NCI-H1694 treated with DMSO at 0.1 percent for 48 hours (cell line): ENCODE measurements at places on chromosomes 2 and 18.

DNA sequence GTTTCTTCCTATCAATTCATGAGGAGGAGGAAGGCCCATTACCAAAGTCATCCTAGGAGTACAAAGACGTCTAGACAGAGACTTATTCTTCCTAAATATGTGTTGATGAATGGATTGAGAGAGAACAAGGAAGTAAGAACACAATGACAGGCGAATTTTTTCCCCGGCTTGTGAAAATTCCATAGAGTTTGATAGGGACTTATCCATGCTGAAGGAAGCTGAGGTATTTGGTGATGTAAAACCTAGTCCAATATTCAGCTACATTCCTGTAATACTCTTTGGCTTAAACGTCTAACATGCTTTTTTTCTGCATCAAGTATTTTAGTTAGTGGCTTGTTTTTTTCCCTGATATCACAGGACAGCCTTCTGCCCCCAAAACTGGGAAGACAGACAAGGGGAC is 121.9 kb upstream of the MYT1L start:
- DNase-seq = no peak

GRCh38 chr18:69647702-69648101 is 247.0 kb downstream of the DOK6 start:
- DNase-seq = no peak

DNA sequence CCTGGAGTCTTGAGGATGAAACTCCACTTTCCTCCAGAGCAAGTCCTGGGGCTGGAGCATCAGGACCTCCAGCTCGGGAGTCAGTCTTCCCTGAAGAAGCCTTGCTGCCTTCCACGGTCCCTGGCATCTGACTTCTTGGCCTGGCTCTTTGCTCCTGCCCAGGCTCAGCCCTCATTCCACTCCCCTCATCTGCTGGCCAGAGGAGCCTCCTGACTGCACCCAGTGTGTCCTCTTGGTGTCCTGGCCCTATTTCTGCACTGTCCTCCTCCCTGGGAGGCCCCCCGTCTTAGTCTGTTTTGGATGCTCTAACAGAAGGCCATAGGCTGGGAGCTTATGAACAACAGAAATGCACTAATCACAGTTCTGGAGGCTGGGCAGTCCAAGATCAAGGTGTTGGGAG is 231.5 kb downstream of the LOXHD1 start:
- DNase-seq = no peak

DNA sequence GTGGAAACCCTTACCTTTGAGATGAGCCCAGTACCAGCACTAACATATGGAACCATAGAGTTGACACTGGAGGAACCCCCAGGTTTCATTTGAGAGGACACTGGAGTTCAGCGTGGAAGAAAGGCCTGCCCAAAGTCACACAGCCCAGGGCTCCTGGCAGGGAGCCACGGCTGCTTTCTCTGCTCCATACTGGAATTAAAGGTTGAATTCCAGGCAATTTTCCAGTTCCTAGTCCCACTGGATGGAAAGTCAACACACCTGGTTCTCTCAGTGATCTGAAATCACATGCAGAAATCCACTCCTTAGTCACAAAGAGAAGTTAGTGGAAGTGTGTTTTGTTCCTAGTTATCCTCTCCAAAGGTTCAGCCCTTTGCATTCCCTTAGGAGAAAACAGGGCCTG is 336.1 kb upstream of the SKOR2 start:
- DNase-seq = no peak

GRCh38 chr2:72143441-72144273 is 4.0 kb downstream of the CYP26B1 start:
- no peak for DNase-seq

DNA sequence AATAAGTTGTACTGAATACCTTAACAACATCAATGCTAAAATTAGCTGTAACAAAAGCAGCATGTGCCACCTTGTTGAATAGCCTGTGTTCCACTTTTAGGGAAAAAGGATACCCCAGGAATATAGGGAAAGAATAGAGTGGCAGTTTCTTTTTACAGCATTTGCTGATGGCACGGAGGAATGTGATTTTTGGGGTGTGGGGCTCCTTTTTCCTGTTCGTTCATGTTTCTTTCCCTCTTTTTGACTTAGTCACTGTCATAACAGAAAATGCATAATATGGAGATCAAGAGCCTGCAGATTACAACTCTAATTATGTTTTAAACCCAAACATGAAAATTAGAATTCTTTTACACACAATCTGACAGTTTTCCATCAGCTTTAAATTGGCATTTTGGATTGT is 60.4 kb downstream of the MAP3K20 start:
- DNase-seq = no peak

GRCh38 chr2:67936969-67937368 is 125.8 kb downstream of the C1D start:
- DNase-seq = no peak

DNA sequence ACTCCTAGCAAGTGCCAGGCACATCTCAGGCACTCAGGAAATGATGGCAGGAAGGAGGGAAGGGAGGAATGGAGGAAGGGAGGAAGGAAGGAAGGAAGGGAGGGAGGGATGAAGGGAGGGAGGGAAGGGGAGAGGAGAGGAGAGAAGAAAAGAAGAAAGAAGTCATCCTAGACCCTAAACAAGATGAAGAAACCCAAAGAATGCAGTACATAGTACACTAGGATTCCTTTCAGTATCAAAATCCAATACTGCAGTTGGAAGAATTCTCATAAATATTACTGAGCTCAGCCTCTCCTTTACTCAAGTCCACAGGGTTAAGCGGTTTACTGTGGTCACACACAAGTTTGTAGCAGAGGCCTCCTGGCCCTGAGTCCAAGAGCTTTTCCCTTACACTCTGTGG is 155.7 kb upstream of the ETAA1 start:
- DNase-seq = no peak

- no peak for DNase-seq
These were observed 9.1 kb downstream of the ITM2C start for GRCh38 chr2:230873661-230874401.

GRCh38 chr2:158967731-158968395 is 577 bp upstream of the TANC1 start:
- peak; percentile 74 for DNase-seq

GRCh38 chr2:183604065-183604464 is 479.8 kb downstream of the NUP35 start:
- no peak for DNase-seq

- no peak for DNase-seq
These were observed 571.7 kb upstream of the ACVR2A start for GRCh38 chr2:147273106-147273505.

- DNase-seq = no peak
These were observed 186.4 kb upstream of the COL3A1 start for GRCh38 chr2:188787658-188788240.

GRCh38 chr2:38400513-38400912 is 23.4 kb upstream of the ATL2 start:
- no peak for DNase-seq

DNA sequence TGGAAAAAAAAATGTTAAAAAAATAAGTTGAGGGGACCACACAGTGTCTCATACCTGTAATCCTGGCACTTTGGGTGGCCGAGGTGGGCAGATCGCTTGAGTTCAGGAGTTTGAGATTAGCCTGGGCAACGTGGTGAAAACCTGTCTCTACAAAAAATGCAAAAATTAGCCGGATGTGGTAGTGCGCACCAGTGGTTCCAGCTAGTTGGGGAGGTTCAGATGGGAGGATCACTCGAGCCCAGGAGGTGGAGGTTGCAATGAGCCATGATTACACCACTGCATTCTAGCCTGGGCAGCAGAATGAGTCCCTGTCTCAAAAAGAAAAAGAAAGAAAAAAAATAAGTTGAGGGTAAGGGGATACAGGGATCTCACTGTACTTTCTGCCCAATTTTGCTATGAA is 6.1 kb upstream of the KYNU start:
- no peak for DNase-seq

DNA sequence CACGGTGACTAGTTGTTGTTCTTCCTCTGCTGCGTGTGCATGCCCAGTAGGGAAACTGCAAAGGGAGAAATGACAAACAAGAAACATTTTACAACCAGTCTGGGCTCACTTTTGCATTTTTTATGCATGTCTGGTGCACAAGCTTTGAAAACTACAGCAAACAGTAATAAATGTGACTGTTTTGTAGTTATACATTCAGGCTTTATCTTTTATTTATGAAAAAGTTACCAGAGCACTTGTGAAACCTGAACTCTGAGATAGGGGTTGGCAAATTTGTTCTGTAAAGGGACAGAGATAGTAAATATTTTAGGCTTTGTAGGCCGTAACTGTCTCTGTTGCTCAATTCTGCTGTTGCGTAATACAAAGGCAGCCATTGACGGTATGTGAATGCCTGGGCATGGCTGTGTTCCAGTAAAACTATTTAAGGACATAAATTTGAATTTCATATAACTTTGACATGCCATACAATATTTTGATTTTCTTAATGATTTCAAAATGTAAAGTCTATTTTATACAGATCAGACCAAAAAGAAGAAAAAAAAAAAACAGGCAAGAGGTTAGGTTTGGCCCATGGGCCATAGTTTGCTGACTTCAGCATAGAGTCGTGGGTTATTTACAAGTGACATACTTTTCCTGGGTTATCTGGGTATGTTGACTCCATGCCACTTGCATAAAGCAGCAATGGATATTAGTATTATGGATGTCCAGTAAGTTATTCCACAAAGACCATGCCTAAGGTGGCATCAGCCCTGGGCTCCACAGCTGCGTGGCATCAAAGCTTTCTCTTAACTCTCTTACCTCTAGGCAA is 53.6 kb upstream of the EML6 start:
- DNase-seq = no peak

DNA sequence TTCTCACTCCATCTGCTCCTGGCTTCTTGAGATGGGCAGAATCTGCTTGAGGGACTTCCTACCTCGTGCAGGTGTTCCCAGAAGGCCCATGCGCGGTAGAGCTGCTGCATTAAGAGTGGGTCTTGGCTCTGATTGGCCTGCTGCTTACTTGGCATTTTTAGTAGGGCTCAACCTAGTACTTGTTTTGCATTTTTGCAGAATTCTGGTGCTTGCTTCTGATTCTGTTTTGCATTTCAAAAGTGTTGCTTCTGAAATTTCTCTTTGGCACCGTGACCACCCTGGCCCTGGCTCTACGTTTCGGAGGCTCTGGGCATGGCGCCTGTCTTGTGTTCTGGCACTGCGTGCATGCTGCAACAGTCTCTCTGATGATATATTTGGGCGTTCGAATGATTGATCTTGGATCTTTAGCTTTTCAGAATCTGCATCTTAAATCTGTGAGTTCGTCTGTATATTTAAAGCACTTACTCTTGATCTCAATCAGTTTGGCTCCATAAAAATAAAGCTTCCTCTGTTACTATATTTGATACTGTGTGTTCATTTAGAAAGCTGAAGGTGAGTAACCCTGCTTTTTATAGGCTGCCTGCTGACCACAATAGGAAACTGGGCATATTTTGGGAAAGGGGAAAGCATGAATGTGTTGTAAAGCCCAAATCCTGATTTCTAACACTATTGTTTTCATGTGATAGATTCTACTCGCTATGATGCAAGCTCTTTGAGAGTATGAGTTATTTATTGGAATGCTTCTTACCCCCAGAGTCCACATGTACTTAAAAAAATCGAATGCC is 22.2 kb downstream of the EFR3B start:
- DNase-seq = no peak

GRCh38 chr2:101479810-101480209 is 4.9 kb upstream of the RFX8 start:
- DNase-seq = no peak

DNA sequence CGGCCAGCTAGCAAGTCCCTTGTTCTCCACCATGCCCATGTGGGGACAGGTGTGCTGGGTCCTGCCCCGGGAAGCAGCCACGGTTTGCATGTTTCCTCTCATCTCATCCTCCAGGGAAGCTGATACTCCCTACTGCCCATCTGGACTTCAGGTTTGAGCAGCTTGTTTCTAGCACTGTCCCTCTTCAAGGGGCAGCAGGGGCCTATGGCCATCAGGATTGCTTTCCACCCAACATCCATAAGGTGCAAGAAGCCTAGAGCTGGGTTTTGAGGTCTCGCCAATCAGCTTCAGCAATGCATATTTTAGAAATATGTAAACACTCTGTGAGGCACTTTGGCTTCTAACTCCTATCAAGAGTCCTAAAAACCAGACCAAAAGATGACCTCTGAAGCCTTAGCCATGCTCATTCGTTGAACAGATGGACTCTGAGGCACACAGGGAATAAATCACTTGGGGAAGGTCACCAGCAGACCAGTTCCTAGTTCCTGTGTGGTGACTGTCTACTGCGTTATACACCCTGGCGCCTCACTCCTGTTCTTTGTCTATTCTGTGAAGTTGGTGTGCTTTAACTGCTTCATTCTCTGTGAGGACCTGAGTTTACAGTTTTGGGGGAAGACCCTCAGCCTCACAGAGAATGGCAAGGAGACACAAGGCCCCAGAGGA is 192.6 kb upstream of the TWIST2 start:
- no peak for DNase-seq

GRCh38 chr2:153287109-153287801 is 191.3 kb downstream of the RPRM start:
- DNase-seq = no peak

GRCh38 chr18:34740101-34740500 is 30.0 kb downstream of the DTNA start:
- DNase-seq = no peak

DNA sequence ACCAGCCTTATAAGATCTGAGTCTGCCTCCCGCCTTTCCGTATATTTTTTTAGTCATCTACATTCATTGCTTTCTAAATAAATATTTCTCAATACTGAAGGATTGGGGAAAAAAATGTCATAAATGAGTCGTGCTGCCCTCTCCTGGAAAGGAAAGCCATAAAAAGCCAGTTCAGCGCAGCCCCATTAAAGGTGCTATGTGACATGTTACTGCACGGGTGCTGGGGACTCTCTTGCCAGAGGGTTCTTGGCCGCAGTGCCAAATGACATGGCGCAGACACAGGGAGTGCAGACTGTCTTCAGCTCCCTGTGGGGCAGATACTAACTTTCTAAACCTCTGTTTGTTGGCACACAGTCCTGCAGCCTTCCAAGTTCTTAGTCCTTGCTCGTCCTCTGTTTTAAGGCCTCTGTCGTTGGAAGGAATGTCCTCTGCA is 53.7 kb upstream of the MAP3K20 start:
- no peak for DNase-seq

- DNase-seq = no peak
These were observed 60.1 kb downstream of the EVA1A start for GRCh38 chr2:75500633-75501032.

DNA sequence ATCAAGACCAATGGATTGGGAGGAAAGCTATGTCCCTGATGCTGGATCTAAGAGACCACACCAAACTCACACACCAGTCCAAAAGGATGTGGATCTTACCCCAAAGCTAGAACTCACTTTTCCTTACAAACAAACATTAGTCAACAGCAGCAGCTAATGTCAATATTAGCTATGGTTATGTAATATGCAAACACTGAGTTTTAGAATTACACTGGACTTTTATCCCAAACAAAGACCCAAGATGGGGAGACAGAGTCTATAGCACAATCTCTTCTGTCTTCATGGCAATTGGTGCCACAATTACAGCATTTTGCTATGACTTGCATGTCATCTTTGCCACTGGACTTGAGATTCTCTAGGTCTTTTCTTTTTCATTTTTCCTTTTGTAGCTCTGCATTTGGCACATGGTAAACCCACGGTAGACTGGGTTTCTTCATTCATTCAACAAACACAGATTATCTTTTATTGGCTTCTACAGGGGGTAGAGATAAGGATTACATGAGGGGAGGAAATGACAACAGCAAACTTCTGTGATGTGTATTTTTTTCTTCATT is 59.0 kb downstream of the SPRED2 start:
- DNase-seq = no peak
